Myocyte (in vitro differentiated cells): ENCODE measurements at places on chromosomes 12 and 14. TPM values are rescaled to one million over a fixed set of nuclear protein-coding genes. Genes with fewer than 3 reads are reported as not detected.

The GNG2 gene
- 14.6 and 16.6 TPM in 2 replicates for total RNA-seq

The PRKD1 gene
- 11.3 and 16.0 TPM in 2 replicates for total RNA-seq

The PLEKHD1 gene
- total RNA-seq = 1.1 and 2.3 TPM in 2 replicates

The TTLL5 gene
- total RNA-seq = 12.2 and 13.9 TPM in 2 replicates

The PRH2 gene
- not detected in 2 replicates for total RNA-seq

The LYZ gene
- total RNA-seq = not detected in 2 replicates

The ATP5MC2 gene
- total RNA-seq = 411 and 520 TPM in 2 replicates

The PLEKHG7 gene
- total RNA-seq = 0.75 and 1.5 TPM in 2 replicates

The OR4E2 gene
- total RNA-seq = not detected in 2 replicates

The AMDHD1 gene
- 0.16 TPM in 1 of 2 replicates, not detected in the other for total RNA-seq
